NCI-H446 (cell line): ENCODE measurements at places on chromosomes 1 and 21.
A peak's percentile ranks its signal among the peaks of the same experiment; 100 is the strongest.

DNA sequence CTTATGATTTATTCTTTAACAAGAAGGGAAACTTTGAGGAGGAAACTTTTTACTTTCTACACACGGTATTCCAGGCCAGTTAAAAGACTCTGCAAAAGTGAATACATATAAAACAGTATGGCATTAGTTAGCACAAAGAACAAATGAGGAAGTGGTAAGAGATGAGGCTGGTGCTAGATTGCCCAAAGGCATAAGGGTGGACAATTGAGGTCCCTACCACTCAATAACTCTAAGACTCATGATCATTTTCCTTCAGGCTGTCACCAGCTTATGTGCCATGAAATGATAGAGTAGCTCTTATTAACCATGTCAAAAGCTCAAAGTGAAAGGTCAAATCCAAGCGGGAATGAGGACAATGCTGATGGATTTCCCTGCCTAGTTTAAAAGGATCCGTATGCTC is 124.5 kb downstream of the TBX15 start:
- DNase-seq = no peak

DNA sequence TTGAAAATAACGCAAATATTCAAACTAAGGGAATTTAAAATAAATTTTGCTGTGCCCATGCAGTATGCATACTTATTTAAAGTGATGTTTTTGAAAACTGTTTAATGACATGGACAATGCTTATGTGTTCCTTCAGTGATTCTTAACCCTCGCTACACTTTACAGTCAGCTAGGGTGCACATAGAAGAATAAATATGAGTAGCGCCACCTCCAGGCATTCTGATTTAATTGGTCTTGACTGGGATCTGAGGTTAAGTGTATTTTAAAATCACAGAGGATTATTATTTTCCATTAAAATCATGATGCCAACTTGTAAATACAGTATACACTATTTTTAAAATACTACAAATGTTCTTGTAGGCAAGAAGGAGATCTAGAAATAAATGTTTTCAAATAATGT is 373.5 kb upstream of the ADGRL4 start:
- DNase-seq = no peak

GRCh38 chr1:150578272-150579109 is 919 bp downstream of the MCL1 start:
- no peak for DNase-seq

DNA sequence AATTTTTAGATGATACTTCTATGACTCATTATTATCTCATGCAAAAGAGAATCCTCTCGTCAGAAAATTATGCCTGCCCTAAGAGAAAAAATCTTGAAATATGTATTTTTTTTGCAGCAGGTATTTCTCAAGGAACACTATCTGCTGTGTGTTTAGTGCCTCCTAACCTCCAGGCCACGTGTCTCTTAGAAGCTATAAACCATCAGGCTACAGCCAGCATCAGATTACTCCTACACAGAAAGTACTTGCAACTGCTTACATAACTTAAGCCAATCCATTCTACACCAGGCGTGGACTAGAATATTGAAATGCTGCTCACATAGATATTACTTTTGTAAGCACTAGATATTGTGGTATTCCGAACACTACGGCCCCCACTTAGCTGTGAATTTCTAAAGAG is 933.4 kb downstream of the PLA2G4A start:
- DNase-seq = no peak

GRCh38 chr1:199684686-199685273 is 342.7 kb upstream of the NR5A2 start:
- DNase-seq = peak; percentile 55

DNA sequence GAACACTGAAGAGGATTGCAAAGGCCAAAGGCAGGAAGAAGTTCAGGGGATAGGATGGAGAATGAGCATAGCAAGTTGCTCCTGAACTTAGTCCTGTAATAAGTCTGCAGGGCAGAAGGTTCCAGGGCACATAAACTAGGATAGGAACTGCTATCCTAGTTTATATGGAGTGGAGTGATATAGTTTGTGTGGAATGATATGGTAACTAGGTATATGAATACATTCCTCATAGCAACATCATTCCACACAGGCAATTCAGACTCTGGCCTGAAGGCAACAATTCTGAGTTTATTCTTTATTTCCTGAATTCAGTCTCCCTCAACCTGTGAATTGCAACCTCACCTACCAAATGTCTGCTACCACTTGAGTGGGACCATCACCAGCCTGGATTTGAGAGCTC is 154.9 kb upstream of the GREM2 start:
- DNase-seq = no peak

- no peak for DNase-seq
Observed at GRCh38 chr1:233570706-233571105, 43.2 kb upstream of the KCNK1 start.
